Femur (tissue), 1 donor: ENCODE measurements at places on chromosomes 7 and 10.

DNA sequence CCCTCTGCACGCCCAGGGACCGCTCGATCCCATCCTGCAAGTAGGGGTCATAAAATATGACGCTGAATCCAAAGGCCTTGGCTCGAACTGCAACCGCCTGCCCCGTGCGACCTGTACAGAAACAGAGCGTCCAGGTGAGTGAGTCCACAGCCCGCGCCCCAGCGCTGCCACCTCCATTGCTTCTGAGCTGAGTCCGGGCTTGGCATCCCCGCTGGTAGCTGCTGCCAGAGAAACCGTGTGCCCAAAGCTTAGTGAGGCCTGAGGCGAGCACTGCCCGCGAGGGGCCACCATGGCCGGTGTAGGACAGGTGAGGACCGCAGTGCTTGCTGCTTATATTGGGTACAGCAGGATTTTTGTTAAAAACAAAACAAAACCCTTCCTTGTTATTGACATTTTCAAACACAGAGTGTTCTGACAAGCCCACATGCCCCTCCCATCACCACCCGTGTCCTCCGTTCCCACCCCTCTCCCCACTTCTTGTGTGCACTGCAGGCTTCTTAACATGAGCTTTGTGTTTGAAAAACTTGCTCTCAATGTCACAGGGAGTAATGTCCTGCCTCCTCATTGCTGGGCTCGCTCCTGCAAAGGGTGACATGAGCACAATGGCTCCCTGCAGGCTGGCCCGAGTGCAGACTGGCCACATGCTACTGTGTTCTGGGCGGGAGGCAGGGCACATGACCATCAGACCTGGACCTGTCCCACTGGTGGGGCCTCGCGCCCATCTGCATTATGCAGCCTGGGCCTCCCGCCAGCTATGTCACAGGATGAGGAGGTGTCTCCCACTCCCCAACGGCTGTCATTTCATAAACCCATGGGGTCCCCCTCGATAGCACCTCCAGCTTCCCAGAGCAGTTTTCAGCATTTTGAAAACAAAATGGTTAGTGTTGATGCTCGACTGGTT, 52.9 kb downstream of the ZRANB1 start:
- no peak for DNase-seq

- peak; percentile 15 for DNase-seq
Measured at GRCh38 chr10:48493083-48493871, 111.6 kb downstream of the ARHGAP22 start.

- no peak for DNase-seq
Measured at GRCh38 chr10:77180794-77181193, 456.8 kb downstream of the KCNMA1 start.

DNA sequence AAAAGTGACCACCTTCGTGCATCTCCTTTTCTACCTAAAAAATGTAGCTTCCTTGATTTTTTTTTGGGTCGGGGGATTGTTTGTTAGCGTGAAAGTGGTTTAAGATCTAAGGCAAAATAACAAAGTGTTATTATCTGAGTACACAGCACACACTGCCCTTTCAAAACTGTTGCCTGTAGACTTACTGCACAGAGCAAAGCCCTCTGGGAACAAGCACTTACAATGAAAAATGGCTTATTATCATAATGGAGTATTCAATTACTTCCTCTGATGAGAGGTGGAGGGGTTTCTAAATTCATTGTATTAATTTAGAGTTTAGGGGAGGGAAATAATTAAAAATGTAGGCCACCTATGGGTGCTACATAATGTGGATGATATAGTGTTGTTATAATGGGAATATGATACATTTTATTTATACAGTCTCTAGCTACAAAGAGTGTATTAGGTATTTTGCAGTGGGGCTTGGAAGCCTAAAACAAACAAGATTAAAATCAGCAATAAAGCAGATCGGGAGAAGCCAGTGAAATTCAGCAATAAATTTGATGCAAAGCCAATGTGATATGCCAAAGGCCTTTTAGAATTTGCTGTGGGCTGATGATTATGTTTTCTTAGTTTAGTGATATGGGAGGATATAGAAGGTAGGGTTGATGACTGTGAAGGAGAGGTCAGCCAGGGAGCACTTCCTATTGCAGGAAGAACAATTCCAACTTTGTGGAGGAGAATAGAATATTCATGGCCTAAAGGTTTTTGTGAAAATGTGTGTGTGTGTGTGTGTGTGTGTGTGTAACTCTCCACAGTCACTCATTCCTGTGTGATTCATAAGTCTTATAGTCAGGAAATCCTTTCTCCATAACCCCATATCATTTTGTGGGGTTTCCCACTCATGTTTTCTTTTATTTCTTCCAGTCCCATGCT, 17.7 kb upstream of the EXOC4 start:
- DNase-seq = no peak

GRCh38 chr10:62662486-62662885, 142.0 kb upstream of the ADO start:
- DNase-seq = no peak

DNA sequence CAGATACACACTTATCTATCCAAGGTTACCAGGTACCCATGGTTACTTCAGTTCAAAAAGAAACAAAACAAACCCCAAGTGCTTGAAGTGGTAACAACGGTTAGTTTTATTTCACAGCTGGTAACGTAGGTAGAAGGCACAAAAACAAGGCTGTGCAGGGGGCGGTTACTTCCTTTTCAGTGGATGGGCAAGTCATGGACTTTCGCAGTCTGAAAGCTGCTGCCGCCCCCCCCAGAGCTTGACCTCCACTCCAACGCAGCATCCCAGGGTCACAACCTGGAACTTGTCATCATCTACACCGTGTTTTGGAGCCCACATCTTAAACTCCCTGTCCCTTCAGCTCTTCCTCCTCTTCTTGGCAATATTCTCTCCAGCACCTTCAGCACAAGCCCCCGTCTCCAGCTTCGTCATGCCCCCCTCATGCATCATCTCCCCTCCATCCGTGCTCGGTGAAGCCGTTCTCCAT, 181.2 kb upstream of the ITGB1 start:
- no peak for DNase-seq

DNA sequence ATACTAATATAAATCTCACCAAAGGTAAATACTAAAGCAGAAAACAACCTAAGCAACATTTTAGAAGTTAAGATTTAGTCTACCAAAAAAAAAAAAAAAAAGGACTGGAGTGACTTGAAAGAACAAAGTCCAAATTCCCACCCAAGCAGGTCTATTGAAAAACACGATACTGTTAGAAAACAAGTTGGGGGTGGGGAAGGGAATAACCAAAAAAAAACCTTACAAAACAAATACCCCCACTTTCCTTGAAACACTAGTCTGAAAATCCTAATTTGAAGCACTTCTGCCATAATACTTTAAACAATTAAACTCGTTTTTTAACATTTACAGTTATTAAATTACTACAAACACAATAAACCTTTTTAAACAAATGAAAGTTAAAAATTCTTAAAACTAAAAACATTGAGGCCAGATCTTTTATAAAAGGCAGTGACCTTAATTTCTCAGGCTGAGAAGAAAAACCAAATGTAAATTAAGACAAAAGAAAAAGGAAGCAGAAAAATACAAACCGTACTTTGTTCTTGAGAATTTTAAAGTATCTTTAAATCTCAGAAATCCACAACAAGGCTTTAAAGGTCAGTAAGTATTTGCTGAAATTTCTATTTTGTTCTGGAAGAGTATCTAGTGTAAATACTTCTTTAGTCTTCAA, 135.1 kb downstream of the NRBF2 start:
- DNase-seq = no peak

GRCh38 chr10:62755662-62756653, 48.6 kb upstream of the ADO start:
- no peak for DNase-seq

DNA sequence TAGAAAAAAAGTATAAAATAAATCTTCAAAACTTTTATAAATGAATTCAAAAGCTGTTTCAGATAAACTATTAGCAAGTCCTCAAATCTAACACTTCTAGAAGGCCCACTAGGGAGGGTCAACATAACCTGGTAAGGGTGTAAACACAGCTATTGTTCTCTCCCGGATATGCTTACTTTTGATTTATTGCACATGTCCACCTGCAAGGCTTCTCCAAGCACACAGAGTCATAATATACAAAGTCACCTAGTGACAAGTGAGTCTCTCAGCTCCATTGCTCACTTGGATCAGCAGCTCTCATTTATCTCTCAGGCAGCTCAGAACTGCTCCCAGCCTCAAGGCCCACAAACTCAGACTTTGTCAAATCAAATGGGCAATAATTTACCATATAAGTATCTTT, 44.0 kb upstream of the COL1A2 start:
- no peak for DNase-seq

DNA sequence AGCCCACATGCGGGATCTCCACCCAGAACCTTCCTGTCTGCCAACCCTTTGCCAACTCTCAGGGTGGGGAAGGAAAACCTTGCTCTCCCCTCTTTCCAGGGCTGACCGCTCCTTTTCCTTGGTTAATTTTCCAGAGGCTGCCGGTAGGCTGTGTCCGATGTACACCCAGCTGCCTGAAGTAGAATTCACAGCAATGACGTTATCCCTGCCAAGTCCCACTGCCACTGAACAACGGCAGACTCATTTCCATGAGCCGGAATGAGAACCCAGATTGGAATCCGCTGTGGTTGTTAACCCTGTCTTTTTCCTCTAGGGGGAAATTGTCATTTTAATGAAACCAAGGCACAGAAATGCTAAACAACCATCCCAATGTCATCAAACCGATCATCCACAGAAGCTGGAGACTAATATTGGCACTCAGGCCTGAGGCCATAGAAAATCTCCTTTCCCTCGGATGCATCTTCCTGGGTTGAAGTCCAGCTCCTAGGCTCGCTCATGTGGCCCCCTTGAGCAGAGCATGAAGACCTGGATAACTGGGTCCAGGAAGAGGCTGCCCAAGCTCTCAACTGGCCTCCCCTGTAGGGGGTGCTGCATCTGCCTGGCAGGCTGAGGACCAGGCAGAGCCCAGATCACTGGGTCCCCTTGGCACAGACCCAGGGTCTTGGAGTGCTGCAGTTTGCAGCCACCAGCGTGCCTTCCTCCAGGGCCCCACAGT, 30.4 kb downstream of the KLRG2 start:
- no peak for DNase-seq

DNA sequence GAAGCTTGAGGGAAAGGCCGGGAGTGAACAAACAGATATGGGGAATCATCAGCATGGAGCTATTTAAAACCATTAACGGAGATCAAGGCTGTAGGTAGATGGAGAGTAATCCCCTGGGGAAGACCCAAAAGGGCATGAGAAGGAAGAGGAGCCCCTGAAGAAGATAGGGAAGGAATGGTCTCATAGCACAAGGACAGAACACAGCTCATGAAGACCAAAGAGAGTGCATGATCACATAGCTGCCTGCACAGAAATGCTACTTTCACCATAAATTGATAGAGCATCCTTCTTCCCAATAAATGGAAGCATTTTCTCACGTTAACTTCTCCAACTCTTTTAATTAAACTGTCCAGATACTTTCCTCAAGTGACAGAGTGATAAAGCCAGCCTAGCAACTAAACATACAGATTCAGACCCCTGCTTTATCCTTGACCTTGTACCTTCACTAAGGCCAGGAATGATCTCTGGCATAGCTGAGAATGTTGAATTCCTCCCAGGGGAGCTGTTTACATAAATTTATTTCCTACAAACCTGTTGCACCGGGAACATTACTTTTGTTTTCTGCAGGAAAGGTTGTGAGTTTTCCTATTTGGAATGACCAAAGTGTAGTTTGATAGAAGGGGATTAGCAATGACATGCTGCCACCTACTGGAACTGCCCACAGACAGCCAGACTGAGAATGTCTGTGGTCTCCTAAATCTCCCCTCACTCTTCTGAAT, 110.8 kb upstream of the LRGUK start:
- DNase-seq = peak; percentile 40

DNA sequence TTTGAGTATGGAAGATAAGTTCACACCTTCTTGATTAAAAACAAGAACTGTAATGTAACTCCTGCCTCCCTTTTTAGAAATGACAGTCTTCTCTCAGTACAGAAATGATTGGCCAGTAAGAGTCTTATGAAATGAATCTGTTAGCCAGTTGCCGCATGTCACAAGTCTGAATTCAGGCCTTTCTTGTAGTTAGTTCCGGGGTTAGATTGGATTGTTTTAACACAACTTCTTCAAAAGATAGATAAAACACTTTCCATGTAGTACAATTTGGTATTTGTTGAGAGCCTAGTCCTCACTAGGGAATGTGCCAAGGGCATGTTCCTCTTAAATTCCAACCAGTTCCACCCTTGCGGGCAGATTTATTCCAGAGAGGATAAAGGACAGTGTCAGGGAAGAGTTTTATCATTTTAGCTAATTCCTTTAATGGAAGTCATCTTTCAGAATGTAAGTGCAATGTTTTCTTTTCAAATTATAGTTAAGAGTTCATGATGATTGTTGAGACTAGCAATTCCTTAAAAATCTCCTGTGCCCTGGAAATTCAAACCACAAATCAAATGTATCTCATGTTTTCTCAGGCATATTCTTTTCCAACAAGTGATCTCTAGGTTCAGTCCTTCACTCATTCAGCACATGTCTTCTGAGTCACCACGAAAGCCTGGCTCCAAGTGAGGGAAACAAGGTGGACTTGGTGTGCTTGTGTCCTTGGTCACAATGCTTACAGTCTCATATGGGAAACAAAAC, 4.1 kb downstream of the FHIP2A start:
- DNase-seq = no peak

GRCh38 chr10:43953672-43954071, 305.0 kb upstream of the ZNF32 start:
- DNase-seq = no peak

DNA sequence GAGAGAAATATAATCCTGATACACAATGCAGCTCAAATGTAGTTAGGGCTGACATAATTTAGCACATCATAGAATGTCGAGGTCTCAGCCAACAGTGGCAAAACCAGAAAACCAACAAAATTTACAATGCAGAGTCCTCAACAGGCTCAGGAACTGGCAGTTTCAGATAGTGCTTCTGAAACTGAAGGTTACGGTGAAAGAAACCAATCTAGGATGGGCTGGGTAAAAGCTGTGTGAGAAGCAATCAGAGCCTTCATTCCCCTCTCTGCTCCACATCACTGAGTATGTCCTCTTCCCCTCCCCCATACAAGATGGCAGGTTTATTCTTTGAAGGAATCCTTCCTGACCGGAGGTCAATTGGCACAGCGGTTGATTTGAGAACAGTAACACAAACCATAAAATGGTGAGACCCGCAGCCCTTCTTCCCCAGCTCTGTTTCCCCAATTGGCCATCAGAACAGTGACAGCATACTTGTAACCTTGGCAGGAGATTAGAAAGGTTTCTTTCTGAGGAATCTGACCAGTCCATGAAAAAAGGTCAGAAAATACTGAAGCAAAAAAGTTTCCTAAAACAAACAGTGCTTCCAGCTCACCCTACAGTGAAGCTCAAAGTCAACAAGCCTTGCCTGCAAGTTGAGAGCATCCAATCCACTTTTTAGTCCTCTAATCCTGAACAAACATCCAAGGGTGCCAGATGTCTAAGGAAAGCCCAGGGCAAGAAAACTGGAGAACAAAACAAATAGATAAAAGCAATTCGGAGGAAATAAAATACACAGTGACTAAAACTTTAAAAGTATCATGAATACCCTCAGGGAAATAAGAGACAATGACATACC, 53.9 kb upstream of the IL6 start:
- DNase-seq = no peak

GRCh38 chr7:120973849-120974248, 14.7 kb upstream of the CPED1 start:
- no peak for DNase-seq
